ENCODE measurements at places on chromosomes 2 and 18. TPM values are rescaled to one million over a fixed set of nuclear protein-coding genes. Genes with fewer than 3 reads are reported as not detected.

DNA sequence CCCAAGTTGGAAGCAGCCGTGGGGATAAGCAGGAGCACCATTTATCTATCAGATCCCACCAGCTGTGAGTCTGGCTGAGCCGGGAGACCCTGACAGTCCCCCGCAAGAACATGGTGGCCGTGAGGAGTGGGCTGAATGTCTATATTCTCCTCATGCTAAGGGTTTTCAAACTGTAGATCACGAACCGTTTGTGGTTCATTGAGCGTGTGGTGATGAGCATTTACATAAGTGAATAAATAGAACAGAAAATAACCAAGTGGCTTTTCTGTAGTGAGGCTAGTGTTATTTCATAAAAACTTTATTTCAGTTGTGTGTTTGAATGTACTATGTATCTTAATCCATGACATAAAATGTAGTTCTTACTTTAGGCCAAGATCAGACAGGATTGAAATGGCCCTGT lies 190.2 kb upstream of the APCDD1 start:
- DNase-seq = no peak

GRCh38 chr2:134783912-134784311 lies 54.5 kb upstream of the ACMSD start:
- no peak for DNase-seq

GRCh38 chr2:238313289-238313990 lies 6.9 kb upstream of the TRAF3IP1 start:
- DNase-seq = no peak

ASIC4 gene
- polyA plus RNA-seq = 0.20 TPM

DNA sequence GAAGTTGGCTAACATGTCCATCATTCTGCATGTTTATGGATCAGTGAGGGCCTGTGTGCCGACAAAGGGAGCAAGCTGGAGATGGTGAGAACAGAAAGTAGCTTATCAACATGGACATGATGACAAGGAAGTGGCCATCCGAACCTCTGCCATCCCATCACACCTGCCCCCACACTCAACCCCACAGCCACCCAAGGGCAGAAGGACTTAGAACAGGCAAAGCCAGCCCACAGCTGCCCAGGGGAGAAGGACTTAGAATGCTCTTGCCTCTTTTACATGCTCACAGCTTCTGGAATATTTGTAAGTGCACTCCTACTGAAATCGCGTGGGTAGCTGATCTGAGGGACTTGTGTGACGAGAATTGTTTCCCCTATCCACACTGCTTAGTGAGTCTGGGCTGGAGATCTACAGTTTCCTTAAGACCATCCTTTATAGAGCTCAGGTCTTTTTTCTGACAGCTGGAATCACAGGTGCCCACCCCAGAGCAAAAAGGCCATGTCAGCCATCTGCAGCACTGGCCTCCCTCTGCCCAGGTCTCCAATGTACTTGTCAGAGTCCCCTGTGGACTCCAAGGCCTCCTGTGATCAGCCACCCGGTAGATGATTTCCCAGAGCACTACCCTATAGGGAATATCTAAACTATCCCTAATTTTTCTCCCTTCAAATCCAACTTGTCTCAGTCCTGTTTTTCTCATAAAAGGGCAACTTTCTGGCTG lies 154.1 kb downstream of the SMAD7 start:
- DNase-seq = no peak

DNA sequence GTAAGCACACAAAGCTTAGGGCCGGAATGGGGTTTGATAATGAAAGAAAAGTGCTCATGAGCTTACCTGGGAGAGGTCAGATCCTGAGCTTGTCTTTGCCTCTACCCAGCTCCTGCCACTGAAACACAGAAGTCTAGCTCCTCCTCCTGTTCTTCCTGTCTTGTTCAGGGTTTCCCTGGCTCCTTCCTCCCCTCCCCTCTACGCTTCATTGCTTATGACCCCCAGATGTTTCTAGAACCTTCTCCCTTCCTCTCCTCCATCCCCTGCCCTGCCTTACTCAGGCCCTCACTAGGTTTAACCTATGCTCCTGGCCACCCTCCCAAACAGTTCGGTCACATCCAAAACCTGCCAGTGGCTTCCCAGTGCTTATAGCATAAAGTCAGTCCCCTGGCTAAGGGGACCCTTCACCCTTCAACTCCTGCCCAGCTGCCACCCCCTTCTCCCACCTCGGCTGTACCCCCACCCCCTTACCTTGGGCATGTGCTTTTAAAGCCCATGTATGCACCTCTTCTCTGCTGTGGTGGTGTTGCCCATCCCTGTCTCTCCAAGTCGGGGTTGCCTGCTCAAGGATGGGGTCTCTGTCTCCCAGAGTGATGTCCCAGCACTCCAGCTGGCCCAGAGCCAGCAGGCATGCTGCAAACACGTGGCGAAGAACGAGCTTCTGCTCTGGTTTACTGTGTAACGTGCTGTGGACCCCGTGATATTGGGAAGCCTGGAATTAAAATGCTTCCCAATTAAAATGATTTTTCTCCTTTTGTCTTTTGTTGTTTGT lies 233.6 kb downstream of the TPGS2 start:
- no peak for DNase-seq

GRCh38 chr18:67766930-67767329 lies 250.4 kb upstream of the DSEL start:
- no peak for DNase-seq

DNA sequence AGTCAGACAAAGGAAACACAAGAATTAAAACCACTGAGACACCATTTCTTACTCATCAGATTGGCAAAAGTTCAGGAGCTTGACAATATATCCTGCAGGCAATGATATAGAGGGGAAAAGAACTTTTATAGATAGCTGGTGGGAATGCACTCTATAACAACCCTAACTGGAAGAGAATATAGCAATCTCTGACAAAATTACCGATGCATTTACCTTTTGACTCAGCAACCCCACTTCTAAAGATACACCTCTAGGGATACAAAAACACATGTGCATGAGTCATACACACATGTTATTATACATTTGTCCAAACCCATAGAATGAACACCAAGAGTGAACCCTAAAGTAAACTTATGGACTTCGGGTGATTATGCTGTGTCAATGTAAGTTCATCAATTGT lies 79.4 kb upstream of the SRD5A2 start:
- no peak for DNase-seq

- no peak for DNase-seq
These were observed 2.4 kb downstream of the FTCDNL1 start for GRCh38 chr2:199848389-199849130.

DNA sequence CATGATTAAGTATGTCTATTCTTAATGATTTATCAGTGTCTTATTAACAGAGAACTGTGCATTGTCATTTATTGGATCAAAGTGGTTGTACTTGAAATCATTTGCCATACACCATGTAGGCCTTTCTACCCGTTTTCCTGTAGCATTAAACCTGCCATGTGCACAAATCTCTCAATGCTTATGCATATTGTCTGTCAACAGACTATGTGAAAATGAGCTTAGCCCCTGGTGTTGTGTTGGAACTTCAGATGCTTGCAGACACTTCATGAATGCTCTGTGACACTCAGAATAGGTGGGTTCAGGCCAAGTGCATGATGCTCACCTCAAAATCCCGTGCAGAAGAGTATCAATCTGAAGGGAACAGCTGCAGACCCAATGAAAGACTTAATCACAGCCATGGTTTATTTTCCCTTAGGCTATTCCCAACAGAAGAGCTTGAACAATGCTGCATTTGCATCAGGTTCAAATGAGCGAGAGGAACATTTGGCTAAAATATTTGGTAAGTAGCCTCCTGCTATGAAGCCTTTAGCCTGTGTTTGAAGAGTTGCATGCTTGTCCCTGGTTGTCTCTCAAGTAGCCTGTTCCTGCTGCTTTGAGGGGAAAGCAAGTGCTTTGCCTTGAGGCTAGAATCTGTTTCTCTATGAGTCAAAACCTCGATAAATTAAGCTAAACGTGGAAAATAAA lies 6.1 kb downstream of the C2orf92 start:
- no peak for DNase-seq

SLC35F5 gene
- polyA plus RNA-seq = 158 TPM

ZNF397 gene
- polyA plus RNA-seq = 89.5 TPM

DNA sequence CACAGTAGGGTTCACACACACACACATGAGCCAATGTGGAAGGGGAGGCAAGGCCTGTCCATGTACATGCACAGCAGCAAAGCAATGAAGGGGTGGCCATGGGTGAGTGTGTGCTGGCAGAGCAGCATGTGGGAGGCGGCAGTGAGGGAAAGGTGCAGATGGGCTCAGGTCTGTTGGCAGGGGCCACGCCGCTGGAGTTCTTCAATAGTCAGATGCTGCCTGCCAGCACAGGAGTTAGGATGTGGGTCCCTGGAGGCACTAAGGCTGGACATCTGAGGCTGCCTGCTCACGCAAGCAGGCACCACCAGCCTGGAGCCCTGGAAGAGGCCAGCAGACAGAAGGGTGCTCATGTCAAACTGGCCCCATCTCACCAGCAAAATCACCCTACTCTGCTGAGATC lies 1304.9 kb downstream of the DSC3 start:
- DNase-seq = no peak

REG1B gene
- polyA plus RNA-seq = not detected

CHCHD5 gene
- polyA plus RNA-seq = 20.3 TPM

ZAP70 gene
- 2.2 TPM for polyA plus RNA-seq

SLC40A1 gene
- polyA plus RNA-seq = 121 TPM

- DNase-seq = no peak
These were observed 150.5 kb upstream of the SMAD7 start for GRCh38 chr18:49101236-49101635.

Measured in left kidney (tissue), 8 donors.